Stimulated activated CD8-positive, alpha-beta memory T cell treated with anti-CD3 and anti-CD28 coated beads, Interleukin-4, amount 100 ng/mL, for 4 hours (primary cell): ENCODE measurements at places on chromosomes 4 and X.

- DNase-seq: no peak
These were observed 819.2 kb downstream of the PCDH18 start for GRCh38 chr4:136713140-136713539.

DNA sequence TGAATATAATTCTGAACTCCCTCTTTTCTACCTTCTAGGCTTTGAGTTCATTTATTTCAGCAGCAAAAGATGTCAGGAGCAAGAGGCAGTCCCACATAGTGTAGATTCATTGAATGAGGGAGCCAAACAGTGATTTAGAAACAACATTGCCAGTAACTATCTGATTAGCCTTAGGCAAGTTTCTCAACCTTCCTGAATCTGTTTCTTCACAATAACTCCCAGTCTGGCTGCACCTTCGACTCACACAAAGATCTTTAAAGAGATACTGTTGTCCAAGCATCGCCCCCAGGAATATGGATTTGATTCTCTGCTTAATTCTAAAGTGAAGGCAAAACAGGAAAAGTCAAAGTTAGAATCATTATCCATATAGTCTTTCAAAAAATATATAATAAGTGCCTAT lies 1026.2 kb downstream of the DMD start:
- no peak for DNase-seq

DNA sequence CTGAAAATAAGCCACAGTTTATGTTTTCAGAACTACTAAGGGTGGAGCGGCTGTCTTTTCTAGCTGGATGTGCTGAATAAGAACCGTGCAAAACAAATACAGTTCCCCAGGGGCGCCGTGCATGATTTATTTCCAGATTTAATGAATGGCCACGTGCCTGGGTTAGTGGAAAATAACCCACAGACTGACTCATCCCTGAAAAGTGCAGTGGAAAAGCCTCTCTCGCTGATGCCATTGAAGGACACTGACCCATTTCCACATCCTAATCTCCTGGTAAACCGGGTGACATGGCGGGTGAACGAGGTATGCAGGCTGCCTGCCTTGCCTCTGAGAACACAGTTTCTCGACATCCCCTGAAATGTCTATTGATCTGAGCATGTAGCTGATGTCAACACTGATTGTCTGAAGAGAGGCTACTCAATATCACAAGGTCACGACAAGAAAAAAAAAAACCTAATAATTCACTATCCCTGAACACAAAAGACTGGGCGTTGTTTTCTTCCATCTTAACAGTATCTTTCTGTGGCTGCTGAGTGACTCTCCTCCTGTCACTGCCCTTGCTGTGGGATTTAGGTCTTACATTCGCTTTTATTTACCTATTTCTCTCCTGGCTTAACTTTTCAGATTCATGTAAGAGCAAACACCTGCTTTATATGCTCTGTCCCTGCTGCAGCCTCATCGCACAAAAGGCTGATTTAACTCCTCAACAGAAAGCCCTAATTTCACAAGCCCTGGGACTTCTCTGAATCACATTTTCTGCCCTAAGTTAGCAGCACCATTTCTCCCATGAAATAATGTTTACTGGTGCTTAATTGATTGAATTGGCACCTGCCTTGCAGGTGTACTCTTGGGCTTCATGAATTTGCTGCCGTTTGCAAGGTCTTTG lies 76.9 kb upstream of the SCOC start:
- DNase-seq: no peak

- no peak for DNase-seq
These were observed 32.0 kb downstream of the ATXN3L start for GRCh38 chrX:13287816-13288215.

DNA sequence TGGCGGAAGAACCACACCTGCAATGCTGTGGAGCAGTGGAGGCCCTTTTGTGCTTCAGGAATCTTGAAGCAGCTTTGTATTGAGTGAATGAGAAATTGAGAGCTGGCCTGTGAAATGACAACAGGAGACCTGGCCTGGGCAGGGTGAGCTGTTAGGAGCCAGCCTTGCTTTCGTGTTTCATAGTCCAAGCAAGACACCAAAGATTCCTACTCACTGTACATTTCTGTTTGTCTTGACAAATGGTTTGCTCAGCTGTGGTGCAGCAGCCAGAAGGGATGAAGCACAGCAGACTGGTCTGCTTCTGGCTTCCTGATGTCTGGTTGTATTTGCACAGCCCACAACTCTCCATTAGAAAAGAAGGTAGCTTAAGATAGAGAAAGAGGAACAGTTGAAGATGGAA lies 96.5 kb downstream of the GATB start:
- no peak for DNase-seq

GRCh38 chr4:132493476-132493875 lies 655.6 kb upstream of the PCDH10 start:
- DNase-seq: no peak
